HT-29 (cell line): ENCODE measurements at places on chromosomes 12 and 14. TPM values are rescaled to one million over a fixed set of nuclear protein-coding genes. Genes with fewer than 3 reads are reported as not detected.

DNA sequence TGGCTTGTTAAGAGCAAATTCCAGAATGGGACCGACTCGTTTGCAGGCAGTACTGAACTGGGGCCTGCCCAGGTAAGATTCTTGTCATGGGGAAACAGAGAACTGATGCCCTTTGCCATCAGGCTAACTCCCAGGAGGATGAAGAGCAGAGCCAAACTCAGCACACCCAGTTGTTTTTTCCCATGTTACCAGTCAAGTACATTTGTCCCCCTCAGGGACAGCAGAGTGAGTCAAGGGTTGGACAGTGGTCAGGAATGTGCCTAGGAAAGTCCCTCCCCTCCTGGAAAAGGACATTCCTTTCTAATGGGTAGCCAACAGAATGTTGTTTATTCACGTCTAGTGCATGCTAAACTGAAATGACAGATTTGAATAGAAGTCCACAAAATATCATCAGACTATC, 1.6 kb downstream of the ART4 start:
- no peak for DNase-seq

GRCh38 chr14:22764382-22764781, 2.1 kb upstream of the OXA1L start:
- DNase-seq, result no peak

PEX5 gene
- total RNA-seq, result 34.8 and 41.2 TPM in 2 replicates

MYO1A gene
- total RNA-seq, result 0.76 and 1.8 TPM in 2 replicates

DNA sequence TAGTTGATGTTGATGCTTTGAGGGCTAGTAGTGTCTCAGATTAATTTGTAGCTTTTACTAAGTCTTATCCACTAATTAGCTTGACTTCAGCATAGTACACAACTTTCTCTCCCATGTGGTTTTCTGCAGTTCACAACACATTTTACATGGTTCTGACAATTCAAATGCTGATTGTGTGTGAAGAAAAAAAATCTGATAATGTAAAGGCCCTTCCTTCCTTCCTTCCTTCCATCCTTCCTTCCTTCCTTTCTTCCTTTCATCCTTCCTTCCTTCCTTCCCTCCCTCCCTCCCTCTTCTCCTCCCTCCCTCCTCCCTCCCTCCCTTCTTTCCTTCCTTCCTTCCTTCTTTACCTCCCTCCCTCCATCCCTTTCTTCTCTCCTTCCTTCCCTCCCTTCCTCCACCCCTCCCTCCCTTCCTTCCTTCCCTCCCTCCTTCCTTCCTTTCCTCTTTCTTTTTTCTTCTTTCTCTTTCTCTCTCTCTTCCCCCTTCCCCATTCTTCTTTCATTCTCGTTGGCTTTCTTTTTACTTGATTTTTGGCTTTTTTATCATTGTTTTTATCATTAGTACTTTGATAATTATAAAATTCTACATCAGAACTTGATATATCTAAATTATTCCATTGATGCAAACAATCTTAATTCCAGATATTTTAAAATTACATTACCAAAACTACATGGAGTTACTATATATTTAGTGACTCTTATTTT, 1415.6 kb downstream of the LRFN5 start:
- DNase-seq, result no peak

SRRM4 gene
- total RNA-seq, result not detected in 2 replicates

GRCh38 chr14:76780058-76780345, 18.7 kb downstream of the VASH1 start:
- DNase-seq, result no peak

SERPINA6 gene
- total RNA-seq, result 0.99 and 1.2 TPM in 2 replicates

LUM gene
- total RNA-seq, result 0.10 and 0.63 TPM in 2 replicates

TEAD4 gene
- 51.0 and 54.4 TPM in 2 replicates for total RNA-seq

- DNase-seq, result no peak
Measured at GRCh38 chr12:28162697-28163096, 27.6 kb upstream of the CCDC91 start.

DNA sequence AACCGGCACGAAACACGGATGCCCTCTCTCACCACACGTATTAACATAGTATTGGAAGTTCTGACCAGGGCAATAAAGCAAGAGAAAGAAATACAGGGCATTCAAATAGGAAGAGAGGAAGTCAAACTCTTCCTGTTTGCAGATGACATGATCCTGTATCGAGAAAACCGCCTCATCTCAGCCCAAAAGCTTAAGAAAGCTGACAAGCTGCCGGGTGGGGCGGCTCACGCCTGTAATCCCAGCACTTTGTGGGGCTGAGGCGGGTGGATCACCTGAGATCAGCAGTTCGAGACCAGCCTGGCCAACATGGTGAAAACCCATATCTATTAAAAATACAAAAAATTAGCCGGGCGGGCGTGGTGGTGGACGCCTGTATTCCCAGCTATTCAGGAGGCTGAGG, 17.7 kb downstream of the OR6S1 start:
- DNase-seq, result no peak

COX8C gene
- total RNA-seq, result not detected in 2 replicates

CCDC38 gene
- not detected in 2 replicates for total RNA-seq

DNA sequence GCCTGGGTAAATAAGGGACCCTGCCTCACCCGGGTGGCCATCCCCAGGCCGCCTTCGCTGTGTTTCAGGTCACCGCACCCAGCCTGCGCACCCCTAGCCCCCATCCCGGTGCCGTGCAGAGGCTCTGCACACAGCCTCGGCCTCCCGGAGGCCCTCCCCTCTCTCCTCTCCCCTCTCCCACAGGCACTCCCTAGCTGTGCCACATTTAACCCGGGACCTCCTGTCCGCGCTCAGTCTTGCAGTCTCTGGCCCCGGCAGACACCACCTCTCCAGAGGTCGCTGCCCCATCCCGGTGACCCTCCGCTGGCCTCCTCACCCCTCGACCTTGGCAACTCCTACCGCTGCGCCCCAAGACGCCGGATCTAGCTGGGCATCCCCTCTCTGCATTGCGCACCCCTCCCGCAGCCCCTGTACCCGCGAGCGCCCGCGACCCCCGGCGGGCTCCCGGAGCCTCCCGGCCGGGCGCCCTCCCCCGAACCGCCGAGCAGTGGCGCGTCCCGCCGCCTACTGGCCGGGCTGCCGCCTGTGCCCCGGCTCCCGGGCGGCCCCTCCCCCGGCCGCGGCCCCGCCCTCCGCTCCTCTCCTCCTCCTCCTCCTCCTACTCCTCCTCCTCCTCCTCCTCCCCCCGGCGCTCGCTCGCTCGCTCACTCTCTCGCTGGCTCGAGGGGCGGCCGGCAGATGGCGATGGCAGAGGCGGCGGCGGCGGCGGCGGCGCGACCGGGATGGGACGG, 120.7 kb downstream of the AACS start:
- peak; percentile 39 for DNase-seq

DNA sequence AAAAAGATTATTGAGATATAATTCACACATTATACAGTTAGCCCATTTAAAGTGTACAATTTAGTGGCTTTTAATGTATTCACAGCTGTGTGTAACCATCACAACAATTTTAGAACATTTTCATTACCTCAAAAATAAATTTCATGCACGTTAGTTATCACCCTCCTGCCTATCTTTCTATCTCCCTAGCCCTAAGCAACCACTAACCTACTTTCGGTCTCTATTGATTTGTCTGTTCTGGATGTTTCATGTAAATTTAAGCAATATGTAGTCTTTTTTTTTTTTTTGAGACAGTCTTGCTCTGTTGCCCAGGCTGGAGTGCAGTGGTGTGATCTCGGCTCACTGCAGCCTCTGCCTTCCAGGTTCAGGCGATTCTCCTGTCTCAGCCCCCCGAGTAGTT, 439.4 kb downstream of the PCNX1 start:
- no peak for DNase-seq

OR10AD1 gene
- not detected in 2 replicates for total RNA-seq

DNA sequence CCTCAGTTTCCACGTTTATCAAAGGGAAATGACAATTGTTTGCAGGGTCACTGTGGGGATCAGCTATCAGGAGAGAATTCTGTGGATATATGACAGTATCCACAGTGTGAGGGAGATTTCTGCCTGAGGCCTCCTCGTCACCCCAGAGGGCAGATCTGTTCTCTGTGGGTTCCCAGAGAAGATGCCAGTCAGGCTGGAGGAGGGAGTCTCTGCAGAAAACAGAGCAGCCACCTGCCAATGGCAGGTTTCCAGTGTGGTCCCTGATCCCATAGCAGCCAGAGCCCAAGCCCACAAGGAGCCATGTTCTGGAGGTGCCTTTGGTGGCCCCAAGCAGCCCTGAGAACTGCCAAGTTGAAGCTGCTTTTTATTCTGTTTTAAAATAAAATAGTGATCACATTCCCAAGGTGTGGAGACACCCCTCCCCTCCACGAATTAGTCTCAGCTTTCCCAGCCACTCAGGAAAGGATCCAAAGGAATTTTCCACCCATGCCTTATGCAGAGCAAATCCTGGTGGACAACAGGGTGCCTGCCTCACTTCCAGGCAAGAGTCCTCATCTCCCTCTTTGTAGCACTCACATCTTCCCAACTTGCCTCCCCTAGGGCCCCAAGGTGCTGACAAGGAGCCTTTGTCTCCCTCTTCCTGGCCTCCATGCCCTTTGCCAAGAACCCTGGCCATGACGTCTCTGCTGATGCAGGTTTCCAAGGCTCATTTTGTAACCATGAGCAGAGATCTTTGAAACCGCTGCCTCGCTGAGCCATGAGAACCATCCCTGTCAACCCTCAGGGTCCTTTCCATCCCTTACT, 20.4 kb downstream of the CMKLR1 start:
- no peak for DNase-seq

GRCh38 chr12:1810931-1811280, 9.5 kb upstream of the LRTM2 start:
- no peak for DNase-seq

DNA sequence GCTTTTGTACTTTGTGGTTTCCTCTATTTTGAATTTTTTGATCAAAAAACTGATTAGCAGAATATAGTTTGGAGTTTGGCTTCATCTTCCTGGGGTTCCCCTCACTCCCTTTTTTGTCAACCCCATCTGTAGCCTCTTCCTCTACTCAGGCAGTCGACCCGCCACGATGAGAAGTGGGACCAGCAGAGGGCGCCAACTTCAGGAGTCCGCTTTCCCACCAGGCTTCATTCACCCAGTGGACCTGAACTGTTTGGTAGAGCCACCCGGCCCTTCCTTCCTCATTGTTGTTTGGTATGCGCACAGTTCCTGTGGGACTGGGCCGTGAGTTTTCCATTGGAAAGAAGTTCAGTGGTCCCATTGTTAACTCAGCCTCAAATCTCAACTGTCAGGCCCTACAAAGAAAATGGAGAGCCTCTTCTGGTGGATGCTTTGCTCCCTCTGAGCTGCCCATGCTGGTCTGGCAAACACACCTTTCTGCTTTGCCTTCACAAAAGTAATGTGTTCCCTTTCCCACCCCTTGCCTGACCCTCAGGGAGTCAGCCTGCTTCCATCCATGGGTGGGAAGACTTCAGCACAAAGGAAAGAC, 21.7 kb downstream of the TMBIM6 start:
- peak; percentile 79 for DNase-seq

KRT83 gene
- 0.10 and 0.94 TPM in 2 replicates for total RNA-seq

GRCh38 chr14:61025251-61026223, 44.5 kb downstream of the SLC38A6 start:
- DNase-seq, result peak; percentile 60

KRT8 gene
- total RNA-seq, result 5,686 and 5,723 TPM in 2 replicates

CCDC175 gene
- 0.34 TPM in 1 of 2 replicates, not detected in the other for total RNA-seq
